ENCODE measurements at places on chromosomes 6 and 20.

DNA sequence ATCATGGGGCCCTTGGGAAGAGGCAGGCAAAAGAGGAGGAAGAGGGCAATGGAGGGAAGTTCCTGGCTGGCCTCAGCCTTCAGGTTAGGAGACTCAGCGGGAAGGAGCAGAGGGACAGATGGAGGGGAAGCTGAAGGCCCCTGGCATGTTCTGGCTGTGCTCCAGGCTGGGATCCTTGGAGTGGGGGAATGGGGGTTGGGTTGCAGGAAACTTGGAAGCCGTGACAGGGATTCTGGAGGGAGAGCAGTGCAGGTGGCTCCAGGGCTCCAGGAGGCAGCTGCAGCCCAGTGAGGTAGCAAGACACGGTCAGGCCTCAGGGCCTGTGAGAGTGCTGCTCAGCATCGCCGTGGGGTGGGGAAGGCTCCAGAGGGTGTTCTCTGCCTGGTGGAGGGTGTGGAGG, 64.6 kb upstream of the SCP2D1 start:
- DNase-seq, result no peak

DNA sequence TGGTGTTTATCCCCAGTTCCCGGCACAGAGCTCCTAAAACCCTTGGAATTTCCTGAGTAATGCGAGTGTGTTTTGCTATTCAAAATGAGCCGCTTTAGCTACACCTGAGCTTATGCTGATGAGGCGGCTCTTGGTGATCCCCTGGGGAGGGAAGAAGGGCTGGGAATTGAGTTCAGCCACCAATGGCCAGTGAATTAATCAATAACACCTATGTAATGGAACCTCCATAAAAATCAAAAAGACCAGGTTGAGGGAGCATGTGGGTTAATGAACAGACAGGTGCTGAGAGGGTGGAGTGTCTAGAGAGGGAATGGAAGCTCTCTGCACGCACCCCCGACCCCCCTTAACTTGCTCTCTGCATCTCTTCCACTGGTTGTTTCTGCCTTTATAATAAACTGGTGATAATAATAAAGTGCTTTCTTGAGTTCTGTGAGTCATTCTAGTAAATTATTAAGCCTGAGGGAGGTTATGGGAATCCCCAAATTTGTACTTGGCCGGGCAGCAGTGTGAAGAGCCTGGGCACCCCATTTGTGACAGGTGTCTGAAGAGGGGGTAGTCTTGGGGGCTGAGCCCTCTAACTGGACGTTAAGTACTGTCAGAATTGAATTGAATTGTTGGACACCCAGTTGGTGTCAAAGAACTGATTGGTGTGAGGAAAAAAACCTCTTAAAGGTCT, 24.6 kb upstream of the SERPINB1 start:
- no peak for DNase-seq

- DNase-seq, result no peak
Measured at GRCh38 chr6:153790048-153790447, 249.0 kb upstream of the OPRM1 start.

- DNase-seq, result no peak
Measured at GRCh38 chr20:35305682-35306556, 13.7 kb upstream of the FAM83C start.

DNA sequence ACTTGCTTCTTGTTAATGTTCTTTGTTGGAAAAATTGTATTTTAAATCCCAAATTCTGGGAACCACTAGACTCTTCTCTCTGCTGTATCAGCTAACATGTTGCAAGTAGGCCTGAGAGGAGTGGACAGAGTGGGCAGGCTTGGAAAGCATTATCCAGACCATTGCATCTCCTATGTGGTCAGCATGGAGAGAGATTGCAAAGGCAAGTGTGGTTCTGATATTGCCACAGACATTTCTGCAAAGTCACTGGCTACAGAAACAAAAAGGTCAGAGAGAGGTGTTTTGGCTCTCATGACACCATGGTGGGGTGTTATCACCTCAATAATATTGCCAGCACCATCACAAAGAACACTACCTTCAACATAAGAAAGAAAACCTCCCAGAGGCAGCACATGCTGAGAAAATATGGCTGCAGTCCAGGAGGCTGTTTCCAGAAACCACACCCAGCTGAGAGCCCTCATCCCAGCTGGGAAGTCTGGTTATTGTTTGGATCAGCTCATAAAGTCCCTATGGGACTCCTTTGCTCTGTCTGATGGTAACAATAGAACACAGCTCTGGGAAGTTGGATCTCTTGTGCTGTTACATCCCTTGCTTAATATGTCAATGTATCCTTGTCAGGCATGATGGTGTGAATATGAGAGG, 78.2 kb upstream of the TBX18 start:
- no peak for DNase-seq

DNA sequence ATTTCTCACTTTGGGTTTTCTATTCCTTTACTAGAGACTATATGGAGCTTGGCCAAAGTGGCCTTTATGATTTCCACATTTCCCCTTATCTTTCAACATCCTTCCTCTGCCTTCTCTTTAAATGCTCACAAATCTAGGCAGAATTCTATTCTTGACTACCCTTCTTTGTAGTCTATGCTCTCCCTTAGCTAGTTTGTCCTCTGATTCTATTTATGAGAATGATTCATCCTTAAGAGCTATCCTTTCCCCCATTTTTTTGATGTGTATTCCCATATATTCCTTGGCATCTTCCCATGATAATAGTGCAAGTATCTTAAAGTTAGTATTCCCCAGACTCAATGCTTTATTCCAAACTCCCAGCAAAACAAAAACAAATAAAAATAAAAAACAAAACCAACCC, 53.1 kb downstream of the IL20RA start:
- no peak for DNase-seq

GRCh38 chr6:1088492-1089001, 223.4 kb upstream of the FOXQ1 start:
- no peak for DNase-seq

GRCh38 chr6:10518557-10519407, 2.4 kb upstream of the GCNT2 start:
- no peak for DNase-seq

GRCh38 chr6:158817728-158818580, 1.2 kb downstream of the EZR start:
- DNase-seq, result peak; percentile 94

DNA sequence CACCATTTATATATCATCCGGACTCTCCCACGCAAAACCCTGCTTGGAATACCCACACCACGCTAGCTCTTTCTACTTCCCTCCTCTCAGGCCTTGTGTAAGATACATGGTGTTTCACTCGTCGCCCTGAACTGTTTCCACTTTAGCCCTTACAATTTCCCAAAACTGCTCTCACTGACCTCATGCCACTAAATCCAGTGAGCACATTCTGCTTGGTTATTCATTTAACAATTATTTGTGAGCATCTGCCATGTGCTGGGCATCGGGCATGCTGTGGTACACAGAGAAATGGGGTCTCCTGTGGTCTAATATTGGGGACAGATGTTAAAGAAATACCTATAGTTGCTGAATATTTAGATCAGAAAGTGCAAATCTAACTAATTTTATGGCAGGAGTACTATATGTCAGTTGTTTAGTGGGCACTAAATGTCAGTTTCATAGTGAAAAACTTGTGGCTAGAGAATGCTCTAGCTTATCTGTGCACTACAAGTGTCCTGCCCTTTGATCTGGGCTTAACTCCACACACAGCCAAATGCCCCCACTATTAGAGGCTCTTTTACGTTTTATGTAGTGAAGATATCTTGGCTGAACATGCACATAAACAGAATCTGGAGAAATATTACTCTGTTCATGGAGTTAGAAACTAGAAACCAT, 41.0 kb downstream of the PLEKHG1 start:
- no peak for DNase-seq

- no peak for DNase-seq
Measured at GRCh38 chr6:88872962-88873361, 90.5 kb downstream of the RNGTT start.

- no peak for DNase-seq
Measured at GRCh38 chr6:141026504-141026903, 1106.2 kb upstream of the GJE1 start.

GRCh38 chr6:166958926-166959861, 2.8 kb upstream of the RNASET2 start:
- DNase-seq, result no peak

DNA sequence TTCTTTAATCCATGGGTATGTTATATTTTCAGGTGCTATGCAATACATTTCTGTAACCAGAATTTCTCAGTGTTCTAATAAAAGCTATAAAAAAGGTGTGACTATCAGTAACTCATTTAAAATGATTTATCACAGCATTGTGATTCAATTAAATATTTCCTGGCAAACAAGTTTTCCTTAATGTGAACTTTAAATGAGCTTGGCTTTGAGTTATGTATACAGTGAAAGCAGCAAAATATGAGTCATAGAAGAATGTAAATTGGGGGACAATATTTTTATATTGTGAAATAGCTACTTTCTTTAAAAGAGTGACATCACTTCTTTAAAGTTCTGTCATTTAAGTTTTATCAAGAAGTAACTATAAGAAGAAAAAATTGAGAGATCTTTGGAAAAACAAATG, 484.9 kb upstream of the MAN1A1 start:
- no peak for DNase-seq

GRCh38 chr6:7258231-7258763, 54.7 kb downstream of the SSR1 start:
- DNase-seq, result peak; percentile 52

- no peak for DNase-seq
Measured at GRCh38 chr20:19096843-19097242, 115.6 kb upstream of the SLC24A3 start.

DNA sequence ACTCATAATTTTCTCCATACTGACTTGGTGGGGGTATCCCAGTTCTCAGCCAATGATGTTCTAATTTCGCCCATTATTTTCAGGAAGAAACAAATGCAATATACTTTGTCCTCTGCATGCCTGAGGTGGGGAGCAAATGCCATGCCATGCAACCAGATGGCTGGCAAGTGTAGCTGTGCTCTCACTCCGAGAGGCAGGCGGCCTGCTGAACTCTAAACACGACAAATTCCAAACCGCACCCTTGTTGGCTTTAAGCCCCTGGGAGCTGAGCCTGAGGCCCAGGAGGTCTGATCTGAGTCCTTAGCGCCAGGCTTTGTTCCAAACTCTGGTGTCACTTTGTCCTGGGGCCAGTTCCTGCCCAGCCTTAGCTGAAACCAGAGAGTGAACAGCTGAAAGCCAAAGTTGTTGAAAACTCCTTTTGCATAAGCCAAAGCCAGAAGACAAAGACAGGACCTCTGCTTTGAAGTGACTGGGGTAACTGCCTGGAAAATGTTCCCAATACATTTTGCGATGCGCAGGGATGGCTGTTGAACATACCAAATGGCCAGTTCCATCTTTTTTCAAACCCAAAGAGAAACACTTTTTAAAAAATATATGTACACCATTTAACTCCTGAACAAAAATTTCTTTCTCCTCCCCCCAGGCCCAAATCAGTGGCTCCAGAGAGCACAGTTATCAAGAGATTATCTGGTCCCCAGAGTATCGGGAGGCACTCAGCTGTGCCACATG, 46.2 kb downstream of the TTI1 start:
- peak; percentile 85 for DNase-seq

GRCh38 chr6:20416567-20417345, 15.1 kb downstream of the E2F3 start:
- DNase-seq, result no peak

DNA sequence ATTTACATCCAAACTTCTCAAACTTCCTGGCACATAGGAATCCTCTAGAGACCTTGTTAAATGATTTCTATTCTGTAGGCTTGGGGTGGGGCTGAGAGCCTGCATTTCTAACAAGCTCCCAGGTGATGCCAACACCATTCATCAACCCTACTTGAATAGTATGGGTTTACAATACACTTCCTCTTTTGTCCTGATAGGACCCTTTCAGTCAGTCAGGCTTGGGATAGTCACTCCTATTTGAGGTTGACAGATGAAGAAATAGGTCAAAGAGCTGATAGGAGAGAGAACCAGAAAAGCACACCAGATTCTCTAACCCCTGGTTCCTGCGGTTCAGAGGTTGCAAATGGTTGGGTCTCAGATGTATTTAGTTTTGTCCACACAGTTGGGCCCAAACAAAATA, 273.4 kb downstream of the TSHZ2 start:
- DNase-seq, result no peak

- DNase-seq, result no peak
Measured at GRCh38 chr6:10890151-10890550, 3.3 kb downstream of the SYCP2L start.

DNA sequence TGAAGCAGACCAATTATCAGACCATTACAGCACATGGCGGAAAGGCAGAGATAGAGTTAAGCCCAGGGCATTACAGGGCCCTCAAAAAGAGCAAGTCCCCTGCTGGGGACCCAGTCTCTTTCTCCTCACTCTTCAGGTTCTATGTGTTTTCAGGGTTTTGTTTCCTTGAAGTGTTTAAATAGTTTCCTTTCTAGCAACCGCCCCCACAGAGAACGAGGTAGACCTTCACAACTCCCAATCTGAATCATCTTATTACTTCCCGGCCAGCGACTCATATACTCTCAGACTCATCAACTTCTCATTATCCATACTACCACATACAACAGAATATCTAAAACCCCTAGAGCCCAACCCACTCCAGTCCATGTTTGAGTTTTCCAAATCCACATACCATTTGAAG, 526.6 kb upstream of the ARID1B start:
- DNase-seq, result no peak

DNA sequence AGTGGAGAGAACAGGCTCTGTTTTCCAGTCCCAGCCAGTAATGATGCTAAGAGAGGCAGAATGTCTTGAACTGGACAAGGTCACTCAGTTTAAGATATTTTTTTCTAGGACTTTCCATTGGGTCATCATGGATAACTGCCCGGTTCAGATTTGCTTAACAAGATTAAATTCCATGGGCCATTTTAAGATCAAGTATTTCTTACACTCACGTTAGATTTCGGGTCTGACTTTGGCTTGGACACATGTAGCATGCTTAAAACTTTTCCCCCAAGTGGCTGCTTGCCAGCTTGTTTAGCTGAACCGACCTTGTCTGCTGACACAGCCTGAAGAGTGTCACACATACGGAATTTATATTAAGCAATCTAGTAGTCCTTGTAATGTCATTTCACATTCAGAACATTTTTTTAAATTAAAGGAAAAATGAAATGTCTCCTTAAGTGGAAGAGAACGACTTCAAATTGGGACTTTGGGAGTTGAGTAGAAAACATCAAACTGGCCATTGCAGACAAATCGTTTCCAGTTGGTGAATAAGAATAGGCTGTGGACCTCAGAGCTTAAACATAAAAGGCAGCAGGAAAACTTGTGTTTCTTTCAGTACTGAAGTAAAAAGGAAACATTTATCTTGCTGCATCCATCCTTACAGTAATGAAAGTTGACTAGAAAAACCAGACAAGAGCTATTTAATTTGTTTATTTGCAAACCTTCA, 29.0 kb downstream of the ARMC2 start:
- peak; percentile 84 for DNase-seq

DNA sequence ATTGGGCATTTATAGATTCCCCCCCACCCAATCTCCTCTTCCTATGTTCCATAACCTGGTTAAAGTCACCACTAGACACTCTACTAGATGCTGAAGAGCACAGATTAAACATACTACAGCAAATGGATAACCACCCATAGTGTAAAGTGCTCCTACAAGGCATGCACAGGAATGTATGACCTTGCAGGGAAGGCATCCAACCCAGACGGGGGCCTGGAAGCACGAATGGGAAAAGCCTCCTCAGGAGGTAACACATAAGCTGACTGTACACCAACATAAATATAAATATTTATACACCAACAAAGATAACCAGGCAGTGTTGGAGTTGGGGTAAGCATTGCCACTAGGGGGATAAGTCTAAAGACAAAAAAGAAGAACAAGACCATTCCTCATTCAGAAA, 691.7 kb downstream of the GRIK2 start:
- DNase-seq, result no peak

All from right cardiac atrium (tissue), 5 donors.